ENCODE measurements at places on chromosomes 4 and X.

DNA sequence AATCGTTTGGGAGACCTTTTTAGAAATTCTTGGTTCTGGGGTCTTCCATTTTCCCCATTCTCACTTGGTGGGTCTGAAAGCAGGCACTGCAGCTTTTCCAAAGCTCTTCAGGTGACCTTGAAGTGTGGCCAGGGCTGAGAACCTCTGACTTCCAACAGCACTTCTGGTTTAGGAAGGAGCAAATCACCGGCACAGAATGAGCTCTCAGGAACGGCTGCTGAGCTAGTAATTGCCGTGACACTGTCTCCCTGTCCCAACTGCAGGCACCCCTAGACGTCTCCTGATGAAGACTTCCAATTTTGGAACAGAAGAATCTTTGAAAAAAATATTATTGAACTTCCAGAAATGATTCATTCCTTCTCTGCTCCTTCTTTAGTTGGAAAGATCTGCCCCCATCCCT is 31.3 kb downstream of the CD38 start:
- no peak for DNase-seq

- no peak for DNase-seq
Observed at GRCh38 chr4:186096681-186097165, 7.8 kb upstream of the FAM149A start.

GRCh38 chr4:2721586-2721985 is 34.5 kb downstream of the TNIP2 start:
- no peak for DNase-seq

- DNase-seq, result no peak
Observed at GRCh38 chrX:156000361-156000926, 2.9 kb downstream of the IL9R start.

DNA sequence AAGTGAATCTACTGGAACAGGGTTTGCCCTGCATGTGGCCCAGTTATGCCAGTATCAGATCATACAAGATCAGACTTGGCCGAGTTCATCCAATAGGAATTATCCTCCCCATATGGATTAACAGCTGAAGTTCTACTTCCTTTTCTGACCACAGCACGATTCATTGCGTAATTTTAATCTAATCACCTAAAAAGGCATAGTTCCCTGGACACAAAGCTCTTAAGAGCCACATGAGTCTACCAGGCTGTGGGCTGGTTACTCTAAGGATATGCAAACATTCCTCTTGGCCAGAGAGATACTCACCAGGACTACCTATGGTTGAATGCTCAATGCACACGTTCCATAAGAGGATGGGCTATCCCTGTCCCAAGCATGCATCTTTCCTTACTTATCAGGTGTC is 46.9 kb downstream of the CHST7 start:
- no peak for DNase-seq

- no peak for DNase-seq
Observed at GRCh38 chr4:38268108-38268820, 308.1 kb downstream of the PTTG2 start.

- DNase-seq, result no peak
Observed at GRCh38 chr4:11287055-11287454, 141.6 kb downstream of the HS3ST1 start.

DNA sequence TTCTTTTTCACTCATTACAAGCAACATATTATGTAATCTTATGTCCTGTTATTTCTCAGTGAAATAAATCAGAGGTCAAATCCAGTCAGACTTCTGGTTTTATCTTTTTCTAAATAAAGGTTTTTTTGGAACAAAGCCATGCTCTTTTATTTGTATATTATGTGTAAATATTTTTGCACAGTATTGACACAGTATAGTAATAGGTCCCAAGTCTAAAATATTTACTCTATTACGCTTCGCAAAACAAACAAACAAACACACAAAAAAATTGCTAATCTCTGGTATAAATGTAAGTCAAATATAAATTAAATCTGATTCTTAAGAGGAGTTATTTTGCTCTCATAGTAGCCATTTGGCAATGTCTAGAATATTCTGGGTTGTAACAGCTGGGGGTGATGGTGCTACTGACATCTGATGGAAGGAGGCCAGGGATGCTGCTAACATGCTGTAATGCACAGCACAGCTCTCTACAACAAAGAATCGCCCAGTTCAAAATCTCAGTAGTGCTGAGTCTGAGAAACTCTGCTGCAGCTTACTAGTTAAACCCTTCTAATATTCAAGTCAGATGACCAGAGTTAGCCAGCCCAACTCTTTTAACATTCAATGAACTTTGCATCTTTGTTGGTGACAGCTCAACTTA is 602.1 kb downstream of the RAB28 start:
- no peak for DNase-seq

DNA sequence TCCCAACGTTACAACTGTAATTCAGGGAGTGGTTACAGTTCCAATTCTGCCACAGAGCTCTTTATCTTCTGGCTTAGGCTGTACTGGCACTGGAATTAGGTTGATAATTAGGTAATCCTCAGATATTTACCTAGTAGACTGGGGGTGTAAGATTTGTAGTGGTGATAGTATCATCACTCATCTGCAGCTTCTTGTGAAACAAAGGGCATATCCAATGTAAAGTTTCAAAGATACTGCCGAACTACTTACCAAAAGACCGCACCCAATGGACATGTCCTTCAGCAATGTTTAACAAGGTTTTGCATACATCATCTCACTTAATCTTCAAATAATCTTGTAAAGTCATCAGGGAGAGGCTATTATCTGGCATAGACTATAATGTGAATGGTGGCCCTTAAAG is 20.8 kb downstream of the ADGRG4 start:
- DNase-seq, result no peak

DNA sequence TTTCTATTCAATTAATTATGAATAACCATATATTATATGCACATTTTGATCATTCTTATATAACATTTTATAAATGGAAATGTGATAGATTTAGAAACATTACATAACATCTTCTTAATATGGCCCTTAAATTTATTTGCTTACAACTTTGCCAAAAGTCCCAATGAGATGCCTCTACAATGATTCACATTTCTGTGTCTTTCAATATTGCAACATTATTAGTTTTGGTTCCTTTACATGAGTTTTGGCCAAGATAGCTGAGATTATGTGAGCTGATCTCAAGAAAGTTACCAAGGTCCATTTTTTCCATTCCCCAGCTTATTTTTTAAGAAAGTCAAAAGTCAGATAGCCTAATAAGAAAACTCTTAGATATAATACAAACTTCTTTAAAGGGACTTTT is 361.2 kb downstream of the PCDH7 start:
- DNase-seq, result no peak
